ENCODE measurements at places on chromosomes 5 and 9.

DNA sequence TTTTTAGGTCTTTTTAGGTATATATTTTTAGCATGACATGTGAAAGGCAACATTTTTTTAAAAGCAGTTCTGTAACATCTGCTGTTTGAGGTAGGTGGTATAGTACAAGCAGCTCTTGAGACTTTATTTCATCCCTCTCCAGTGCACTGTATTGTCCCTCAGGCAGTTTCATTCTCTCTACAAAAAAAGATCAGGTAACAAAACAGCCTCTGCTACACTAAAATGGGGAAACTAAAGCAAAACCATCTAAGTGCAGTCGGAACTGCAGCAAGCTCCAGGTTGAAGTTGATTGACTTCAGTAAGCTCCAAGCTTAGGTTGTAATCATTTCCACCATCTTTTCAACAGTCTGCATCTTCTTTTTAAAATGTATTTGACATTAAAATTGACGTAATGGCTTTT is 195.6 kb downstream of the DEPDC1B start:
- H3K27me3 ChIP-seq: no peaks in the 10 kb centered on the region
- no peaks in the 10 kb centered on the region for H3K4me1 ChIP-seq
- no peak overlapping the region for H3K27ac ChIP-seq
- H3K4me3 ChIP-seq: no peak overlapping the region
- H3K36me3 ChIP-seq: no peaks in the 10 kb centered on the region

- no peaks in the 10 kb centered on the region for H3K4me1 ChIP-seq
- no peak overlapping the region for H3K27ac ChIP-seq
- no peaks in the 10 kb centered on the region for H3K36me3 ChIP-seq
- no peaks in the 10 kb centered on the region for H3K27me3 ChIP-seq
Measured at GRCh38 chr5:81140943-81141342, 92.2 kb upstream of the CKMT2 start.

DNA sequence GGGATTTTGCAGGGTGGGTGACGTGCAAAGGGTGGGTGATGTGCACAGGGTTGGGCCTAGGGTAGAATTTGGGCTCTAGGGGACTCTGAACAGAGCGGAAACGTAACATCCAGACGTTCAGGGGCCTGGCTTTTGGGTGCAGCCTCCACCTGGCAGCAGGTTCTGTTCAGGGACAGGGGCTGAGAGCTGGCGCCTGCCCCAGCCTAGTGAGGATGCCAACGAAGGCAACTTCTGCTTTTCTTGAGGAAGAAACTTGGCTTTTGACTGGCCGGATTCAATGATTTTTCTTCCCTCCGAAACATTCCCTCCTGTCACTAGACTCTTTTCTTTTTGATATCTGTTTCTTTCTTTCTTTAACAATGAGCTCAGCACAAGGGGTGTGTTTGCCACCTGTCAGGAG is 38.6 kb upstream of the SLC6A19 start:
- no peaks in the 10 kb centered on the region for H3K36me3 ChIP-seq
- no peak overlapping the region for H3K27ac ChIP-seq
- peaks cover under 1% of the 10 kb centered on the region for H3K4me1 ChIP-seq

GRCh38 chr9:91939978-91940377 is 10.1 kb downstream of the ROR2 start:
- no peaks in the 10 kb centered on the region for H3K36me3 ChIP-seq
- H3K4me1 ChIP-seq: no peaks in the 10 kb centered on the region
- no peak overlapping the region for H3K4me3 ChIP-seq
- no peak for DNase-seq
- H3K27me3 ChIP-seq: peaks cover 3% of the 10 kb centered on the region

DNA sequence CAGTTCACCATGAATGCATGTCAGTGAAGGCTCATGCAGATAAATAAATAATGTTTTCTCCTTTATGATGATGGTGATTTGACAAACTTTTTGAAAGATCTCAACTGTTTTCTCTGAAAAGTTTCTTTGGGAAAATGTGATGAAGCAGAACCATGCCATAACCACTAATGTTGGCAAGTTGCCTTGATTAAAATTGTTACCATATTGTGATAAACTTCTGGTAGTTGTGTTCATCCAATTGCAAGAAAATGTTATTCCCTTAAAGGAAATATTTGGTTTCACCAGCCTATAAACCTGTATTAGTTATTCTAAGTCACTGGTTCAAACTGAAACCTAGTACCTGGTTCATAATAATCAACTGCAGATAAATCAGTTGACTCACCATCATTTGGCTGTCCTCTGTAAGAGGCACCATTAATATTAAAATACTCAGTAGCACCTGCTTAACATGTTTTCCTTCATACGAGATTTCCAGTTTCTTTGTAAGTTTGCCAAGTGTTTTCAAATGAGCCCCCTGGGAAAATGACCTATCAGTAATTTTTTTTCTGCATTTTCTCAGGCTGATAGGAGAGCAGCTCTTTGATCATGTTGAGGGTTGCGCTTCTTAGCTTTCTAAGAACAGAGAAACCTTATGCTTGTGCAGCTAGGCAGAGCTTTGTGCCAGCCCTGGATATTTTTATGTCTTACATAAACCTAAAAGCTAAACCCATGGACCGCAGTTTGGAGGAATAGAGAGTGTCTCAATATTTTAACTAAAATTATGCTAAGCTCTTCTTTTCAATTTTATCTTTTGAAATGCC is 88.0 kb downstream of the LURAP1L start:
- no peaks in the 10 kb centered on the region for H3K4me1 ChIP-seq
- no peak overlapping the region for H3K27ac ChIP-seq
- H3K27me3 ChIP-seq: no peaks in the 10 kb centered on the region
- no peak overlapping the region for H3K4me3 ChIP-seq
- no peak for DNase-seq

DNA sequence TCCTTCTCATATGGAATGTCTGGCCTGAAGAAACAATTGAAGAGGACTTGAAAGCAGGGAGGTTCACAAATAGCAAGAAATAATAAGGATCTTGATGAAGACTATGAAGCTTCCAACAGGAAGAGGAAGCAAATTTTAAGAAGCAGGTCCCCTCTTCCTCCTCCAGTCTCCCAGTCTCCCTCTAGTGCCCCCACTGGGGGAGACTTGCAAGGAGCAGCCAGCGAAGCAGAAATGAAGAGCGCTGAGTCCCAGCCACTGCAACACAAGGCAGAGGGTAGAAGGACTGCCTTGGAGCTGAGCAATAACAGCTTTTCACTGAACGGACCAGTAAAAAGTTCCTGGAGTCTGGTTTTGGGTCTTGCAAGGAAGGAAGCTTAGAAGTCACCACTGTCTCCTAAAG is 32.6 kb upstream of the ACO1 start:
- H3K27me3 ChIP-seq: no peaks in the 10 kb centered on the region
- H3K27ac ChIP-seq: no peak overlapping the region
- no peak for DNase-seq
- no peaks in the 10 kb centered on the region for H3K36me3 ChIP-seq
- H3K4me3 ChIP-seq: no peak overlapping the region
- no peaks in the 10 kb centered on the region for H3K4me1 ChIP-seq

All from CD4-positive, CD25-positive, alpha-beta regulatory T cell (primary cell).